ENCODE measurements at places on chromosomes 3 and 15.

- DNase-seq, result no peak
Observed at GRCh38 chr15:37594417-37594816, 340.0 kb upstream of the TMCO5A start.

GRCh38 chr15:40409366-40409765, 3.8 kb downstream of the IVD start:
- no peak for DNase-seq

DNA sequence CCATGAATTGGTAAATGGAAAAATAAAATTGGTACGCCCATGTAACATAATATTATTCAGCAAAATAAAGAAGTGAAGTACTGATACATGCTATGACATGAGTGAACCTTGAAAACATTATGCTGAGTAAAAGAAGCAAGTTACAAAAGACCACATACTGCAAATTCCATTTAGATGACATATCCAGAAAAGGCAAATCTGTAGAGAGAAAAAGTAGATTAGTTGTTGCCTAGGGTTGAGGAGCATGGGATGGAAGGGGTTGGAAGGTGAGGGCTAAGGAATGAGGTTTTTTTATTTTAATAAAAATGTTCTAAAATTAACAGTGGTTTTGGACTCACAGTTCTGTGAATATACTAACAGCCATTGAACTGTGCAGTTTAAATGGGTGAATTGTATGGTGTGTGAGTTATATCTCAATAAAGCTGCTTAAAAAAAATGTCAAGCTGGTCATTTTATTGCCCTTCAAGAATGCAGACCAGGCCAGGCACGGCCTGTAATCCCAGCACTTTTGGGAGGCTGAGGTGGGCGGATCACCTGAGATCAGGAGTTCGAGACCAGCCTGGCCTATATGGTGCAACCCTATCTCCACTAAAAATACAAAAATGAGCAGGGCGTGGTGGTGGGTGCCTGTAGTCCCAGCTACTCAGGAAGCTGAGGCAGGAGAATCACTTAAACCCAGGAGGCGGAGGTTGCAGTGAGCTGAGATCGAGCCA, 8.1 kb upstream of the DLG1 start:
- no peak for DNase-seq

DNA sequence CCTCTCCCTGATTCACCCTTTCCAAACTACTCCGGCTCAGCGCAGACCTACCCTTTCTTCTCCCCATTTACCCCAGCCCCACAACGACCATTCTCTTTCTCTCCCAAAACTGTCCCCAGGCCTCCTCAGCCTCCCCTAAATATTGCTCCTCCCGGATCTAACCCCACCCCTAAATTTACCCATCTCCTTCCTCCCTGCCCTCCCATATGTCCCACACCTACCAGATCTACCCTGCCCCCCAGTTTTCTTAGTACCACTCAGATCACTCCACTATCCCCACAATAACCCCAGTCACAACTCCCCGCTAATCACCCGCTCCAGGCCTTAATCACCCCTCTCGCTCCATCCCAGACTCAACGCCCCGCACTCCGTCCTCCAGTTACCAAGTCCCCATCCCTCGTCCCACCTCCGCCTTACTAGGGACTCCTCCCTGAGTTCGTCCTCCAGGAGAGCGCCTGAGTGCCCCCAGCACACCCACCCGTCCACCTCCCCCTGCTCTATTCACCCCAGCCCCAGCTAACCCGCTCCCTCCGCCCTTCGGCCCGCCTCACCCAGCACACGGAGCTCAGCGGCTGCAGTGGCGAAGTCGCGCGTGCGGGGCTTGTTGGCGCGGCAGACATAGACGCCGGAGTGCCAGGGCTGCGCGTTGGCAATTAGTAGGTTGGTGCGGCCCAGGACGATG, 18.6 kb upstream of the IGDCC3 start:
- no peak for DNase-seq

DNA sequence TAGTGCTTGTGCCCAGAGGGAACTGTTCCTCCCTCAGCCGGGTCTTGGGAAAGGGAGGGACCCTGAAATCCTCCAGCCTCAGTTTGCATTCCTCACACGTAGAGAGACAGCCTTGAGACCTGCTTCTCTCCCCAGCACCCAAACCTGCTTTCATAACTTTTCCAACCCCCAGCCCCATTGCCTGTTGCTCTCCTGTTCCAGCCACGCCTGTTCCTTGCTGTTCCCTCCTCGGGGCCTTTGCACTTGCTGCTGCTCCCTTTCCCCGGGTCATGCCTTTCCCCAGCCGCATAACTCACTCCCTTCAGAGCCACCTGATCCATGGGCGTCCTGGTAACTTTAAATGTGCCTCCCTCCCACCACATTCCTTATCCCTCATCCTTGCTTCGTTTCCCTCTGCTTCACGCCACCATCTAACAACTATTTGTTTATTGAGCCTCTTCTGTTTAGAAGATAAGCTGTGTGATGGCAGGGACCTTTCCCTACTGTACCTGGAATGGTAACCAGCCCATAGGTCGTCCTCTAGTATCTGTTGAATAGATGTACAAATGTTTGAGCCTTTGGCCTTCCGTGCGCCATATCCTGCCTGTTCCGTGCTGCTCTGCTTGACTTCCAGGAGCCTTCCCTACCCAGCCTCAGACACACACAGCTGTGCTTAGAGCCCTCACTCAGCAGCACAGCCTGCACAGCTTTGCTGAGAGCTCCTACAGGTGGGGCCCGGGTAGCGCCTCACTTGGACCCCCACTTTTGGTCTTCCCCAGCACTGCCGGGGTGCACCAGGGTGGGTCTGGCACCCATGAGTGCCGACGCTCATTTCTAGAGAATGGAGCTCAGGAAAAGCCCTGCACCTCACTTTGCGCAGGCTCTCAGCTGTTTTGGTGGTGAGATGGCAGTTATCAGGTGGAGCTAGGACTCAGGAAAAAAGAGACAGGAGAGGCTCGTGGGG, 60.2 kb downstream of the SCN5A start:
- no peak for DNase-seq

All from endothelial cell (in vitro differentiated cells).